ENCODE measurements at places on chromosomes 6 and 20. TPM values are rescaled to one million over a fixed set of nuclear protein-coding genes. Genes with fewer than 3 reads are reported as not detected.

- H3K27ac ChIP-seq = no peak overlapping the region
- no peak overlapping the region for H3K4me3 ChIP-seq
- H3K36me3 ChIP-seq = no peaks in the 10 kb centered on the region
- no peaks in the 10 kb centered on the region for H3K27me3 ChIP-seq
- no peak for DNase-seq
These were observed 148.6 kb downstream of the LRRC1 start for GRCh38 chr6:53943395-53943794.

The OR2B6 gene
- not detected for total RNA-seq

The PDE7B gene
- total RNA-seq = 15.4 TPM

The TTLL9 gene
- total RNA-seq = 0.91 TPM

The HDGFL1 gene
- total RNA-seq = not detected

All from uterus (tissue), 4 donors.